Stimulated activated CD4-positive, alpha-beta T cell treated with anti-CD3 and anti-CD28 coated beads, Interleukin-4, amount 100 ng/mL, for 48 hours (primary cell): ENCODE measurements at places on chromosomes 4 and X.

- DNase-seq, result no peak
These were observed 110.8 kb upstream of the TEX13A start for GRCh38 chrX:105331244-105331643.

DNA sequence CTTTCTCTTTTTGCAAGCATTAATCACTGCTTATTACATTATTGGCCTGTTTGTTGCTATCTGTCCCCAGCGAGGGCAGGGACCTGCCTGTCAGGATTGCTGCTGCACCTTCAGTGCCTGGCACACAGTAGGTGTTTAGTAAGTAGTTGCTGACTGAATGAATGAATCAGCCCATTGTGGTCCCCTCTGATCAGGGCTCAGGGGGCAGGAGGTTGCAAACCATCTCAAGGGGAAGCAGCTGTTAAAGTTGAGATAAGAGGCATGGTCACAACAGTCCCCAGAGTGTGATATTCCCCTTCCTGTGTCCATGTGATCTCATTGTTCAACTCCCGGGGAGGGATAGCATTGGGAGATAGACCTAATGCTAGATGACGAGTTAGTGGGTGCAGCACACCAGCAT, 85.4 kb downstream of the WFS1 start:
- no peak for DNase-seq

GRCh38 chr4:153044036-153044435, 107.9 kb downstream of the FHDC1 start:
- DNase-seq, result no peak

DNA sequence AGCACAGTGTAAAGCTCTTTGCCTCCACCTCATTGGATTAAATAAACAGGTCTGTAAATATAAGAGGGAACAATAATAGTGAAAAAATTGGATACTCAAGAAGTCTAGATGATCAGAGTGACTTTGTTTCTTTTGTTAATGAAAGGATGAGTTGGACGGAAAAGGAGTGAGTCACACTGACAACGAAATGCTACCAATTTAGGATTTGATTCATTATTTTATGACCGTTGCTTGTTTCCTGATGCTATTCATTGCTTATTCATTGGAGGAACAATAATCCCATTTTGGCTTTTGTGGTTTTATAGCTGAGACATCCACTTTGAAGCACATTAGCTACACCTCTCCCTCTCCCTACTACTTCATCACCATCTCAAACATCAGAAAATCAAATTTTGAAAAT, 74.4 kb upstream of the DYNLT3 start:
- DNase-seq, result no peak

DNA sequence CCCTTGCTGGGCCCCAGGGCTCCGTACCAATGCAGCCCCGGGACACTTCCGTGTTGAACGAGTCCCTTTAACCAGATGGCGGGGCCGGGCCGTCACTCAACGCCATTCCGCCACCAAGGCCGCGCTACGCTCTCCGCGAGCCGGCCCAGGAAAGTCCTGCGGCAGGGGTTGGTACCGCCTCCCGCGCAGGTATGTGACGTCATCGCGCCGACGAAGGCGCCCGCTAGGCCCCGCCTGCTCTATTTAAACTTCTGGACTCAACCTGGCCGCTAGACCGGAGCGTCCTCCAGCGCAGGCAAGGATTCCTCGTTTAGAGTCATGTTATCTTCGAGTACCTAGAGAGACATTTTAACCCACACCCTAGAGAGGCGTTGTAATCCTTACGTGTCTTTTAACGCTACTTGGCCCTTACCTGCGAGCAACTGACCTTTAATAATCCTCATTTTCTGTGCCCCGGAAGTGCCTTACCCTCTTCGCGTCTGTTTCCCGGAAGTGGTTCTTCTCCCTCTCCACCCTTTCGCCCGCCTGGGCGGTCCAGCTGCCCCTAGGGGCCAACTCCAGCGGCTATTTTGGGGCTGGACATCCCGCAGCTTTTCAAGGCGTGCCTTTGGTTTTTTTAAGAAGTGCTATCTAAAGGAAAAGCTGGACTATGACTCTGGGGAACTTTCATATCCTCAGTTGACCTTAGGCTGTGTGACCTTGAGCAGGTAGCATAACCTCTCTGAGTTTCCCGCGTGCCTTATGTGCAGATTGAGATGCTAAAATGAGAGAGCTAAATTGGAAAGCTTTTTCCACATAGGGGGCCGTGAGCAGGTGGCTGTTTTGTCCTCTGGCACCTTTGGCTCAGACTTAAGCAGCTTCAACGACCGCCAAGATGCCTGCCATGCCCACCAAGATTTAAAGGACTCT, at the start of gene PNPLA4:
TSS of gene PNPLA4 (minus strand) at position 155 of the 909 bp plus-strand sequence. CDS start 1,294 bp downstream, outside the sequence.
- peak; percentile 64 for DNase-seq

DNA sequence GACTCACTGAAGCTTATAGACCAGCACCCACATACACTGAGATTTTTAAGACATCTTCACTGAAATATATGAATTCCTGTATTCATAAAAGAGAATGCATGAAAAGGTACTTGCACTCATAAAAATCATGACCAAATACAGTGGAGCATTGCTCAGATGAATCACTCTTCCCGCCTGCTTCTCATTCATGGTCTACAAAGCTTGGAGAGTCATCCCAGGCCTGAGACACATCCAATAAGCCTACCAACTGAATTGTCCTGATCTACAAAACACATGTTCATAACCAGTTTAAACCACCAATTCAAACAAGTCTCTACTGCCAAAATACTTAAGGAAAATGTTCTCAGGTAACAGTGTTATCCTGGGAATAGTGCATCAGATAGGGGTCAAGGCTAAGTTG, 38.1 kb downstream of the PROM1 start:
- no peak for DNase-seq

- no peak for DNase-seq
These were observed 488.9 kb upstream of the PCDH10 start for GRCh38 chr4:132660181-132660580.

GRCh38 chr4:25875281-25875745, 12.5 kb upstream of the SEL1L3 start:
- no peak for DNase-seq

DNA sequence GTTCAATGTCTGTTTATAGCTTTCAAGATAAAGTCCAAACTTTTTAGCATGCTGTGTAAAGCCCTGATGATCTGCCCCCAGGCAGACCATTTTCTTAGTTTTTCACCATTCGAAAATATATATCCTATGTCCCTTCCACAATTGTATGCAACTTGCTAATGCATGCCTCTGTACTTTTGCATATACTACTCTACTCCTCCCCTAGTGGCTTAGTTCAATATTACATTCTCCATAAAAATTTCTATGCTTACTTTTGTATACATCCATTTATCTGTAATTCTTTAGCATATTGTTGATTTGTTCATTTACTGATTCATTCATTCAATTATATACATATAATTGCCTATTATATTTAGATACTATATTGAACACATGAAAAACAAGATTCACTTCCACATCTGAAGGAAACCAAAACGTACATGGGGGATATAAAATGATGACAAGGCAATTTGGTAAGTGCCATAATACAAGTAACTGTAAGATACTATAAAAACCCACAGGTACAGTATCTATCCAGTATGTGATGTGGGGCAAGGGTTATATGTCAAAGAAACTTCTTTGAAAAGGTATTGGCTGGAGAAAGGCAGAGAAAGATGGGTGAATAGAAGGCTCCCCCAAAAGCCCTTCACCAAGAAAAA, 902.5 kb downstream of the FAM133A start:
- no peak for DNase-seq

- DNase-seq, result no peak
These were observed 202.7 kb downstream of the CRLF2 start for GRCh38 chrX:1009771-1010170.

DNA sequence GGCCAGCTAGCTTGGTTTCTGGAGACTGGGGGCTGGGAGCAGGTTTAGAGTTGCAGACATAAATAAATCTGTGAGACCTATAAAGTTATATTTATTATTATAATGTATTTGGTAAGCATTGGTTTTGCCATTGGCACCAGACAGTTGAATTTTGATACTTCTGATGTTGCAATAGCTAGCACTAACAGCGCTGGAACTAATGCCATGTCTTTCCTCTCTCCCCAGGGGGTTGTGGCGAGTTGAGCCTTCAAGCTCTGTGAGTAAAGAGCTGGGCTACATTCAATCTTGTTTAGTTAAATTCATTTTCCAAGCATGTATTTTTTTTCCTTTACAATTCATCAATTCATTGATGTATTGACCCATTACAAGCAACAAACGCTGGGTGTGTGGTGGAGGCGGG, 358.7 kb upstream of the NR3C2 start:
- no peak for DNase-seq

DNA sequence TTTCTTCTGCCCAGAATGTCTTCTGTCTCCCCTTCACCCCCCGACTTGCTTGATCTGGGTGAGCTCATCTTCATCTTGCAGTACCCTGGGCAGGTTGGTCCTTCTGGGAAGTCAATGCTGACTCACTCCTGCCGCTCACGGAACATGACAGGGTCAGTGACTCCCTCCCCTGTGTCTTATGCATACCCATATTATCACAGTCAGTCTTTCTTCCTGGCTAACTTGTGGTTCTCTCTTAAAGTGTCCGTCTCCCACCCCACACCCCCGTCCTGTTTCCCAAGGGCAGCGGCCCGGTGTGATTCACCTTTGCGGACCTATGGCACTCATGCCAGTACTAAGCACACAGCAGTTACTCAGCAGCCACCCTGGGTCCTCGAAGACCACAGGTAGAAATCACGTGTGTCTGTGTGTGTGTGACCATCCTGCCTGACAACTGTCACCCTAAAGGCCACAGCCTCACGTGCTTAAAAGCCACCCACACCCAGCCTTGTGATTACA, 17.7 kb downstream of the IQSEC2 start:
- DNase-seq, result no peak

DNA sequence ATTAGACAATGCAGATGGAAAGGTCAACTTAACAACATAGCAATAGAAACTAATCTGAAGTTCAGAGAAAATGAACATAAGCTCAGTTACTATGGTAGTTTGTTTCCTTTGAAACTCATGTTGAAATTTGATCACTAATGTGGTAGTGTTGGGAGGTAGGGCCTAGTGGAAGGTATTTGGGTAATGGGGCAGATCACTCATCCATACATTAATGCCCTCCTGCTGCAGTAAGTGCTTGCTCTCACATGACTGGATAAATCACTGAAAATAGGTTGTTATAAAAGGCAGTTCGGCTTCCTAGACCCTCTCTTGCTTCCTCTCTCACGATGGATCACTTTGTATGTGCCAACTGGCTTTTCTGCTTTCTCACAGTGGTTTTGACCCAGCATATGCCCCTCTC, 567.4 kb upstream of the GALNT7 start:
- no peak for DNase-seq

DNA sequence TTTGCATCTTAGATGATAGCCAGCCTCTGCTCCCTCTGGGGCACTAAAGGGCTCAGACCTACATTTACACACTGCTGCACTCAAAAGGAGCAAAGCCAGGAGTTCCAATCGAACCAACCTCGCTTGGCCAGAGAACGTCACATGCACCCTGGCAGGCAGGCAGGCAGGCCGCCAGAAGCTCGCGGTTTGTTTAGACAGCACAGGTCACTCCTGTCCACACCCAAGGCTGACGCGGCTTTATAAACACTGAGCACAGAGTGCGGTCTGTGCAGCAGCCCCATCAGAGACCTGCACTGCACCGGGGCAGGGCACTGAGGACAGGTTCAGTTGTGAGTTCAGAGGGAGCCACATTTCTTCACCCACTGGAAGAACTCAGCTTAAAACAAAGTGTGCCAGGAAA, 143.9 kb downstream of the BCOR start:
- no peak for DNase-seq

DNA sequence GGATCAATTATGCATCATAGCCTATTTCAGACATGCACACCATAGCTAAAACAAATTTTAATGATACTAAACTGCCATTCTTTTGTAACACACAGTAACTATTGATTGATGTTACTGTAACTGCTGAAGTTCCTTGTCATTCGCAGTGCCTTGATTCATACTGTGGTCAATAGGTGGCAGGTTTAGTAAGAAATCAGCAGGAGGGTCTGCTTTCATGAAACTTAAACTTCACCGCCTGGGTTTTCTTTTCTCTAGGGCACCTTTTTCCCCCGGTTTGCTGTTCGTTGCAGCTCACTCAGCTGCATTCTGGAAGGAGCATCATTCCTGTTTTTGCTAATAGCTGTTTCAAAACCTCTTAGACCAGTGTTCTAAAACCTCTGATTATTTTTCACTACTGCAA, 88.1 kb downstream of the RPA4 start:
- DNase-seq, result no peak

DNA sequence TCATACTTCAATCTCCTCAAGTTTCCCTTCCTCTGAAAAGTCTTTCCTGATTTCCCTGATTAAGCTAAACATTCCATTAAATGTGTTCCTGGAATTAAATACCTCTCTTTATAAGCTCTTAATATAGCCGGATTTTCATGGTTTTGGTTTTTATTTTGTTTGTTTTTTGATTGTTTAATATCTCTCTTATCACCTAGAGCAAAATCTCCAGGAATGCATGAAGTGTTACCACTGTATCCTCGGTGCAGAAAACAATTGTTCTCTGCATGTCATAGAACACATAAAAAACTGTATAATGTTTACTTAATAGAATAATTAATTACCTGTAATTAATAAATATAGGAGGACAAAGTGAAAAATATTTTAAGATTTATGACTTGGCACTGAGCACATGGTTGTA, 86.2 kb downstream of the PCDH18 start:
- DNase-seq, result no peak

DNA sequence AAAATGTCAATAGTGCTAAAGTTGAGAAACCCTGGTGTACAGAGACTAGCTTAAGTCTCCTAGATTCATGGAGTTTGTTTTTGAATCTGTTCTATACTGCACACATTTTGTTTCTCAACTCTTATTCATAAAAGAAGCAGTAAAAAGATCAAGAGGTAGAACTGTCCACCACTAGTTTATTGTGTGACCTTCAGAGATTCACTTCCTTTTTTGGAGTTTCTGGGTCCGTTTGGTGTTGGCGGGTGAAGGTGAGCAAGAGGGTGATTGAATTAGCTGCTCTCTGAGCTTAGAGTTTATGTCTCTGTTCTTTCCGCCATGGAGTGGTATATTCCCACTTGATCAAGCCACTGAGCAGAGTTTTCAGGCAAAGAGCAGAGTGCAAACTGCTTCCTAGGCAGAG, 21.4 kb upstream of the PLAC1 start:
- DNase-seq, result no peak

GRCh38 chr4:127881563-127881864, 821 bp downstream of the PLK4 start:
- no peak for DNase-seq

DNA sequence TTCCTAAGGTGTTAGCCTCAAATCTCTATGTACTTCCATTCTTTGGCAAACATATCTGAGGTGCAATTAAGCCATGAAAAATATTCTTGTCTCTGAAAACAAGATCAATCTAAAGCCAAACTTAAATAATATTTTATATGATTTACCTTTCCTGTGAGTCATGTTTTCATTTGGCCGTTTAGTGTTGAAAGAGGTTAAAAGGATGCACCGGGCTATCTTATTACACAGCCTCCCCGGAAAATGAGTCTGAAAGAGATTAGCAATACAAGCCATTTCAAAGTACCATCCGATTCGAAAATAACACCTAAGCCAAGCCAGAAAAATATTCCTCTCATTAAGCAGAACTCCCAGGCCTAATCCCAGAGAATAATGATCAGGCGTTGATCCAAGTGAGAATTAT, 161.5 kb upstream of the EPHA5 start:
- DNase-seq, result no peak

- DNase-seq, result no peak
These were observed 26.4 kb upstream of the FGFBP2 start for GRCh38 chr4:15989424-15989823.

GRCh38 chr4:68359508-68359907, 9.6 kb upstream of the YTHDC1 start:
- no peak for DNase-seq
